ENCODE measurements at places on chromosomes 1 and 21.

DNA sequence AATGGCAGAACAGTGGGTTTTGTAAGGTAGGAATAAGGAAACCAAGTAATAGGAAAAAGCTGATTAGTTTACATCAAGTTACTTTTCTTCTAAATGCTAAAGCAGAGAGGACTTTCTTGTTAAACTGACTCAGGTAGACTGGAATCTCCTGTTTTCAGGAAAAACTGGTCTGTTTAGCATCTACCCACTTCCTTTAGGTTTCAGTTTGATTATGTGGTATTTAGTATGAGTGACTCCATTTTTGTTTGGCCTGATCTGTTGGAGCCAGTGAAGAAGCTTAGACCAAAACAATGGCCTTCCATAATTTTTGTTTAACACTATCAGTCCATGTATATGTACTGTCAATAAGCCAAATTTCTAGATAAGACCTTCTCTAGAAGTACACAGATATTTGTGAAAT, 88.4 kb downstream of the EPB41 start:
- no peak for DNase-seq

- DNase-seq, result no peak
These were observed 376.3 kb upstream of the CAMK1G start for GRCh38 chr1:209207126-209207700.

DNA sequence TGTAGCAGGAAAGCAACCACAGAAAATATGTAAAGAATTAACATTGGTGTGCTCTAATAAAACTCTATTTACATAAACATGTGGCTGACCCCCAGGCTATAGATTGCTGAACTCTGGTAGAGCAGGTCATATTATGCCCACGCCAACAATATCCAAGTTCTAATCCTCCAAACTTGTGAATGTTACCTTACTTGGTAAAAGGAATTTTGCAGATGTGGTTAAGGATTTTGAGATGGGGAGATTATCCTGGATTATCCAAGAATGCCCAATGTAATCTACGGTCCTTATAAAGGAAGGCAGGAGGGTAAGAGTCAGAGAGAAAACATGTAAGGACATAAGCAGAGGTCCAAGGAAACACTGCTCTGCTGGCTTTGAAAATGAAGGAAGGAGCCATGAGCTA, 201.0 kb downstream of the USH2A start:
- DNase-seq, result no peak

DNA sequence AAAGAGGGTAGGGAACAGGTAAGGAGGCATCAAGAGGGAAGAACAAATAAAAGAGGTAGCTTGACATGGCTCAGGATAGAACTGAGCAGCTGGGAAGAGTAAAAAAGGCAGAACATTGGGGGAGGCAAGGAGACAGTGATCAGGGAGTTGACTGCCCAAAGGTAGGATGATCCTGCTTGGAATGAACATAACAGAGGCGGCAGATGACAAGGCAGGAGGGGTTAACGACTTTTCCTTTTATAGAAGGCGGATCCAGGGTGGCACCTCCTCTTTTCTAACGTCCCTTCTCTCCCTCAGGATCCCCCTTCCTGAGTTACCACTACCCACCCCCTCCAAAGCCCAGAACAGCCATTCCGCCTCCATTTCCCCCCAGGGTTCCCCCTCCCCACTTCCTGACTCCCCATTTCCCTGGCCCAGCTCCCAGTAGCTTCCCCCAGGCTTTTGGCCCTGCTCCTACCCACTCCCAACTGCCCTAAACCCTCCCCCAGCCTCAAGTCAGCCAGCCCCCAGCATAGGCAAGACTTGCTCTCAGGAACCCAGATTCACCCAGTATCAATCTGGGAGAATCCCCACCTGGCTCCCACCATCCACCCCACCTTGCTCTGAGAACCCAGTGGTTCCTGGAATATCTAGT, 769 bp upstream of the ADAMTS4 start:
- DNase-seq, result no peak

GRCh38 chr1:172536256-172536655, 3.3 kb downstream of the SUCO start:
- no peak for DNase-seq
